ENCODE measurements at places on chromosomes 7 and 10. TPM values are rescaled to one million over a fixed set of nuclear protein-coding genes. Genes with fewer than 3 reads are reported as not detected.
A peak's percentile ranks its signal among the peaks of the same experiment; 100 is the strongest.

DNA sequence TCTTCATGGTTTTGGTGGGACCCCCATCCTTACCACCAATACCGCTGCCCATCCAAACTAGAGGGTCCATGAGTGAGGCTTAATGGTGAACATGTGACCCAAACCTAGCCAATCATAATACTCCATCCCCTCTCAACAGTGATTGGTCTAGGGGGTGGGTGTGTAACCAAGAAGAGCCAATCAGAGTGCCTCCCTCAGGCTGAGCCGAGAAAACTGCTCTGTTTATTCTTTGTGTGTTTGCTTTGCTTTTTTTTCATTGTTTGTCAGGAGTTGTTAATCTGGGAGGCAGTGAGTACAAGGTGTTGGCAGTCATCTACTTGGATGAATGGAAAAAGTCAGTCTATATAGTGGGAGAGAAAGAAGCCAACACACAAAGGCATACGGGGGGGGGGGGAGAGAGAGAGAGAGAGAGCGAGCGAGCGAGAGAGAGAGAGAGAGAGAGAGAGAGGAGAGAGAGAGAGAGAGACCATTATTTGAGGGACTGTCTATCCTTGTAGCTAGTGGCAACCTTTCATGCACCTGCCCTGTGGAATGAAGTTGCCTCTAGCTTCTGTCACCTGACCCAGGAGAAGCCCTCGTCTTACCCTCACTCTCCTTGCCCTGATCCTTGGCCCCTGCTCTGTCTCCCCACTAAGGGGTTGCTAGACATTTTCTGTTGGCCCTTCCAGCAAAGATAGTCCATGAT lies 441.7 kb downstream of the TYW1 start:
- DNase-seq = no peak

DNA sequence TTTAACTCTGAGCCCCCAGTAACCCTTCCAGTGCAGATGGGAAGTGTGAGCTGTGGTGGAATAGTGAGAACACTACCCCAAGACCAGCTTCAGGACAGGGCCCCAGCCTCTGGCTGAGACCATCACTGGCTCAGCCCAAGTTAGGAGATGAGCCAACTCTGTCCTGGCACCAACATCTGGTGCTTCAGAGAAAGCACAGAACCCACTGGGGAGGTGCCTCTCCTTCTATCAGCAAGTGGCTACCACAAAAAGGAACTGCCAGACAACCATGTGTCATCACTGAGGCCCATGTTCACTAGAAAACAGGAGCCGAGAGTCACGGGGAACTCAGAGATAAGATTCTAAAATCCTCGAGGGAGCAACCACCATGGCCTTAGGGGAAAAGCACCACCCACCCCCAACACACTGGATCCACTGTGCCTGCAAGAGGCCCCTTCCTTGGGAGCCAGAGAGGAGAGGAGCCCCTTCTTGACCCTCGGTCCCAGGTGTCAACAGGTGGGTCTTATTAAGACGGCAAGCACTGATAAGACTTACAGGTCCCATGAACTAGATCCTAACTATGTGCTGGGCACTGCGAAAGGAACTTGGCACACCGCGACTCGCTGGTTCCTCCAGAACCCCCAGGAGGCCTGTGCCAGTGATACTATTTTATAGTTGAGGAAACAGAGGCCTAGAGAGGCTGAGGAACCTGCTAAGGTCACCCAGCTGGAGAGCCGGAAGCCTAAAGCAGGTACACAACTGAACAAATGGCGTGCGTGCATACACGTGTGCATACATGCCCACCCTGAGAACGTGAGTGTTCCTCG lies 102.7 kb downstream of the FAM53B start:
- peak; percentile 71 for DNase-seq

DNA sequence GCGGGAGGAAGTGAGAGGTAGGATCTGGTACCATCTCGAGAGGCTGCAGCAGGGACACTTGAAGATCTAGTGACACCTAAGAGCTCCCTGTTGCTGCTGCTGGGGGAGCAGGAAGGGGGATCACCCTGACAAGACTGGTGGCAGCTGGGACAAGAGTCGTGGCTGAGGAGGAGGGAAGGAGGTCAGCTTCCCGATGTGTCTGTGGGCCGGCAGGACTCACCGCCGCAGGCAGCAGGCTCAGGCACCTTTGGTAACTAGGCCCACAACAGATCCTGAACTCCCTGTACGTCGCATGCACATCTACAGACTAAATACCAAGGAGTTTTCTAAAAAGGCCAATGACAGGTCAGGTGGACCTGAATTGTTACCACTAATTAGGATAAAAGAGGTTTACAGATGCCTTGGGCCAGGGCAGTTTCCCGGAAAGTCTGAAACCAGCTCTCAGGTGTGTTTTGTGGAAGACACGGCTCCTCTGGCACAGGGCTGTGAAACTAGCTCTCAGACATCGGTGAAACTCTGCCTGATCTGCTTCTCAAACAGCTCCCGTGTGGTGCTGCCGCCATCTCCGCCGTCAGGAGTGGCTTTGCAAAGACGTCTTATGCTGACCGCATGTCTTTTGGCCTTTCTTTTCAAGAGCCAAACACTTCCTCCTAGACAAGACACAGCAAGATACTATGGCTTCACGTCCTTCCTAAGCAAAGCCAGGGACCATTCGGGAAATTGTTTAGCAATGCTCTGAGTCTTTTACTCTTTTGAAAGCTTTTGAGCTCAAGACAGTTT lies 609.7 kb downstream of the PTPRN2 start:
- DNase-seq = no peak

PTPRE gene
- total RNA-seq = 24.3 TPM

VIPR2 gene
- 6.3 TPM for total RNA-seq

- DNase-seq = peak; percentile 29
Measured at GRCh38 chr7:75623390-75624133, 115.2 kb downstream of the HIP1 start.

GRCh38 chr10:75654171-75654771 lies 222.8 kb downstream of the LRMDA start:
- DNase-seq = no peak

DNA sequence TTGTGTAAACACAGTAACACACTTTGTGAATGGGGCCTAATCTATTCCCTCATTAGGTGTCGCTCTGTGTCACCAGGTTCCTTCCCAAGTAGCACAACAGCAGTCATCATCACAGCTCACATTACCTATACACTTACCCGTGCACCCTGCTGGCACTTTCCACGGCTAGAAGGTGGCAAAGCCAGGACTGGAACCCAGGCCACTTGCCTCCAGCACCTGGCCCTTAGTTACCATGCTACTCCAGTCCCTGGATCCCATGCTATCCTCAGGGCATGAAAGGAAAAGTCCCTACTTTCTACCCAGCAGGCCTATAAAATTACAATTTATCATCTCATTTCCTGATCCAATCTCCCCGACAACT lies 18.4 kb downstream of the SMURF1 start:
- DNase-seq = no peak

GRCh38 chr10:11724938-11725776 lies 17.0 kb upstream of the ECHDC3 start:
- no peak for DNase-seq
